ENCODE measurements at places on chromosomes 11 and 22. TPM values are rescaled to one million over a fixed set of nuclear protein-coding genes. Genes with fewer than 3 reads are reported as not detected.

The PLAAT5 gene
- total RNA-seq = 0.57 TPM

- no peak for DNase-seq
Observed at GRCh38 chr22:39498802-39499201, 3.3 kb upstream of the MIEF1 start.

GRCh38 chr11:21768388-21768787 lies 424.5 kb upstream of the ANO5 start:
- DNase-seq = no peak

GRCh38 chr11:86390487-86390886 lies 15.8 kb downstream of the CCDC81 start:
- no peak for DNase-seq

DNA sequence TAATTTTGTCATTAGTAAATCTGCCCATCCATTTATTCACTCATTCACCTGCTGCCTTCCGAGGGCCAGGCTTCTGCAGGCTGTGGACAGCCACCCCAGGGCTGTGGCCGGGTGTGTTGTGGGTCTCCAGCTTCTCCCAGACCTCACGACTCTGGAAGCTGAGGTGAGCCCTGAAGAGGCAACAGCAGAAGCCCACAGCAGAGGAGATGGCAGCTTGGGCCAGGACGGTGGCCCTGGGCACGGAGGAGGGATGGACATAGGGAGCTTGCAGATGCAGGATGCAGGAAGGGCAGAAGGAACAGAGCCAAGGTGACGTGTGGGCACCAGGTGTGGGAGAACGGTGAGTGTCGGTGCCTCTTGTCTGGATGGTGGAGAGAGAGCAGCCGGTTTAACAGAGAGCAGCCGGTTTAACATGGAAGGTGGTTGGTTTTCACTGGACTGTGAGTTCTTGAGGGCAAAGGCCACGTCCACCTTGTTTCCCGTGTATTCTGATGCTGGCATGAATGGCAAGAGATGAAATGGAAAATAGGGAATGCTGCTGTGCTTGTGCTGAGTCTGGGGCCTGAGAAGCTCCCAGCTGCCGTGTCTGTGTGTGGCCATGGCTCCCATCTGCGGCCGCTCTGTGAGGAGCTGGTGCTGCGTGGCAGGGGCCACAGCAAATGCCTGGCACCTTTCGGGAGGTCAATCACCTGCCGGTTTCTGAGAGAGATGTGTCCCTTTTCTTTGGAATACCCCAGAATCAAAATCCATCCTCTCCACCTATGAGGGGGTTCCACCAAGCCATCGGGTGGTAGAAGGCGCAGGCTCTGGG lies 669.9 kb downstream of the BRD1 start:
- no peak for DNase-seq

GRCh38 chr22:16958475-16958874 lies 49.5 kb downstream of the GAB4 start:
- DNase-seq = no peak

- peak; percentile 74 for DNase-seq
Observed at GRCh38 chr11:107457558-107458271, at the start of gene CWF19L2. Gene CWF19L2 (minus strand): TSS chr11:107457825. CDS start chr11:107457816, 9 bp downstream.

The CARD16 gene
- 13.0 TPM for total RNA-seq

DNA sequence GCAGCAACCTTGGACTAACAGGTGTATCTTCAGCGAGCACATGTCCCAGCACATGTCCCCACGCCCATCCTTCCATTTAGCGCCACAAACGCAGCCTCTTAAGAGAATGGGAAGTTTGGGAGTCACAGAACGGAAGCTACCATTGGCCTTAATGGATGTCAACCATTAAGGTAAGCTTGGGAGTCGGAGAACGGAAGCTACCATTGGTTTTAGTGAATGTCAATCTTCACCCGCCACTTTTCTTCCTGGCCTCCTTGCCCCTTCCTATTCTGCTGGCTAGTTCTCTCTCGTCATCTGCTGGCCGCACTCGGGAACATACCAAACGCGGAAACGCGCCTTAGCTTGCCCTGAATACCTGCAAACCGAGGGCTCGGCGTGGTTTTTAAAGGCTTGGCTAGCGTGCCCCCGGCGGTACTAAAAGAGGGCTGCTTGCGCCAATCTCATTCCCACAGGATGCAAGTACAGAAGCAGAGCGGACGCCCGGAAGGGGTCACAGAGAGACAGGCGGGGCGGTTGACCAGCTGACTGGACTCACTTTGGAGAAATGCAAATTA lies 24.3 kb downstream of the GLYATL1 start:
- peak; percentile 10 for DNase-seq

The NXPE2 gene
- not detected for total RNA-seq

DNA sequence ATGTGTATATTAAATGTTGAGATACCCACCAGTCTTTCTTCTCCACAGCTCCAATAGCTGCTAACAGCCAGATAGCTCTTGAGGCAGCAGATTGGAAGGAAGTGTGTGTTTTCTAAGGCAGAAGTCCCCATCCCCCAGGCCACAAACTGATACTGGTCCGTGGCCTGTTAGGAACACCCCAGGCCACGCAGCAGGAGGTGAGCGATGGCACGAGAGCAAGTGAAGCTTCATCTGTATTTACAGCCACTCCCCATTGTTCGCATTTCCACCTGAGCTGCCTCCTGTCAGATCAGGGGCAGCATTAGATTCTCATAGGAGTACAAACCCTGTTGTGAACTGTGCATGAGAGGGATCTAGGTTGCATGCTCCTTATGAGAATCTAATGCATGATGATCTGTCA lies 12.7 kb downstream of the CCDC73 start:
- DNase-seq = no peak

The ST14 gene
- 174 TPM for total RNA-seq

The OR51B4 gene
- total RNA-seq = not detected

GRCh38 chr22:17999851-18000250 lies 24.5 kb downstream of the MICAL3 start:
- peak; percentile 28 for DNase-seq

The OR51G1 gene
- total RNA-seq = not detected

DNA sequence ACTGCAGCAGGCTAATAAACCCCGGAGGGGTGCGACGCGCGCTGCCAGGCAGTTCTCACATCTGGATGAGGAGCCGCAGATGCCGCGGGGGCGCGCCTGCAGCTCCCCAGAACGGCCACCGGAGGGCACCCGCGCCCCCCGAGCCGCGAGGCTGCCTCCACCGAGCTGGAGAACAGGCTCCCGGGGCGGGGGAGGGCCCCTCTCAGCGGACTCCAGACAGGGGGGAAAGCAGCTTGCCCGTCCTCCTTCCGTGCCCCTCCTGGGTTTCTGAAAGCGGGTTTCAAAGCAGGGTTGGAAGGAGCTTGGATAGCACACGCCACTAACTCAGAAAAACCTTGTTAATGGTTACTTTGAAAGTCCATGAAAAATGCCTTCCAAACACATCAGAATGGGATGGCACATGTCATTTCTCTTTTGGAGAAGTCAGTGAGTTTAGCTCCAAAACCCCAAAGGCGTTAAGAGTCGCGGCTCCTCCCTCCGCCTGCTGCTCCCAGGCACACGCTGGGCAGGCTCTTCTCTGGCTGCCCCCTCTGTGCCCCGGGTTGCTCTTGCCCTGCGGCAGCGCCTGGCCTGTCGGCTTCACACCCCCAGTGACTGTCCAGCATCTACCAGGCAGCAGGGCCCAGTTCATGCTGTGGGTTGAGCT lies 317.8 kb downstream of the NTM start:
- peak; percentile 3 for DNase-seq

DNA sequence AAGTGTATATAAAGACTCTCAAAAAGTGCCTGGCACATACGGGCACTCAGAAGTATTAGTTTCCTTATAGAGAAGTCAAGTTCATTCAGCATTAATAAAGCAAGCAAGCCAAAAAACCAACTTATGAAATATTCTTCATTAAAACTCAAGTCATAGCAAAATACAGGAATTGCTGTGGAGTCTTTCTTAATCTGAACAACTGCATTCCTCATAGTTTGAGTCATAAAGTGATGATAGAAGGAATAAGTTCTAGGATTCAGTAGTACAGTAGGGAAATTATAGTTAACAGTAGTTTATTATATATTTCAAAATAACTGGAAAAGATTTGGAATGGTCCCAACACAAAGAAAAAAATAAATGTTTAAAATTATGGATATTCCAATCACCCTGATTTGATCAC lies 200.3 kb downstream of the C11orf91 start:
- DNase-seq = no peak

The GGTLC2 gene
- not detected for total RNA-seq
